Adrenal gland (tissue), 19 donors: ENCODE measurements at places on chromosomes 16 and 17. TPM values are rescaled to one million over a fixed set of nuclear protein-coding genes. Genes with fewer than 3 reads are reported as not detected.

DNA sequence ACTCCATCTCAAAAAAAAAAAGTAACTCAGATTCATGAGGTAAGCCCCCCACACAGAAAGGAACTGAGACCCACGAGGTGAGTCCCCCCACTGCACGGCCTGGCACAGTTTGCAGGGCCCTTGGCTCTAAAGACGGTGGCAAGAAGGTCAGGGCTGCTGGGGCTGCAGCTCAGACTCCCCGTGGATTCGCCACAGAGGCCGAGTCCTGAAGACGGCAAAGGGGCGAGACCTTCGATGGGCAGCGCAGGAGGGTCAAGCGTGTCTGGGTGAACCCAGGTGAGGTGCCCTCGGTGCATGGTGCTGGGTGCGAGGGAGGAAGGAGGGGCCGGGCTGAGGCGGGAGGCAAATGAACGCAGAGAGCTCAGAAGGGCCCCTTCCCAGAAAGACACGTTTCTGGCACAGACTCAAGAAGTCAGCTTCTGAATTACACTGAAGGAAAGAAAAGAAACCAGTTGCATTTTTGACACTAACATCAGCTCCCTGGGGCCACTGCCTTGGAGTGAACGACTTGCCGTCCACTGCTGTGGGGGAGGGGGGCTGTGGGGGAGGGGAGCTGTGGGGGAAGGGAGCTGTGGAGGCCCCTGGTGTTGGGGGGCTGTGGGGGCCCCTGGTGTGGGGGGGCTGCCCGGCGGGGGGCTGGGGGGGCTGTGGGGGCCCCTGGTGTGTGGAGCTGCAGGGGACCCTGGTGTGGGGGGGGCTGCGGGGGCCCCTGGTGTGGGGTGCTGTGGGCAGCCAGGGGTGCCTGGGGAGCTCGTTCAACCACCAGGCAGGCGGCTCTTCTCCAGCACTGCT lies 69.8 kb upstream of the METRNL start:
- DNase-seq = no peak
- no peaks in the 10 kb centered on the region for H3K27me3 ChIP-seq
- no peaks in the 10 kb centered on the region for H3K4me1 ChIP-seq

GRCh38 chr16:4937782-4938682 lies 1.1 kb upstream of the PPL start:
- no peak overlapping the region for H3K4me3 ChIP-seq
- H3K36me3 ChIP-seq = no peaks in the 10 kb centered on the region
- no peaks in the 10 kb centered on the region for H3K27me3 ChIP-seq
- no peak overlapping the region for H3K27ac ChIP-seq
- H3K4me1 ChIP-seq = peaks cover 26% of the 10 kb centered on the region
- peak; percentile 66 for DNase-seq

GRCh38 chr16:58853854-58854791 lies 120.0 kb upstream of the GOT2 start:
- no peaks in the 10 kb centered on the region for H3K36me3 ChIP-seq
- no peak overlapping the region for H3K27ac ChIP-seq
- DNase-seq = no peak
- no peaks in the 10 kb centered on the region for H3K4me1 ChIP-seq

DNA sequence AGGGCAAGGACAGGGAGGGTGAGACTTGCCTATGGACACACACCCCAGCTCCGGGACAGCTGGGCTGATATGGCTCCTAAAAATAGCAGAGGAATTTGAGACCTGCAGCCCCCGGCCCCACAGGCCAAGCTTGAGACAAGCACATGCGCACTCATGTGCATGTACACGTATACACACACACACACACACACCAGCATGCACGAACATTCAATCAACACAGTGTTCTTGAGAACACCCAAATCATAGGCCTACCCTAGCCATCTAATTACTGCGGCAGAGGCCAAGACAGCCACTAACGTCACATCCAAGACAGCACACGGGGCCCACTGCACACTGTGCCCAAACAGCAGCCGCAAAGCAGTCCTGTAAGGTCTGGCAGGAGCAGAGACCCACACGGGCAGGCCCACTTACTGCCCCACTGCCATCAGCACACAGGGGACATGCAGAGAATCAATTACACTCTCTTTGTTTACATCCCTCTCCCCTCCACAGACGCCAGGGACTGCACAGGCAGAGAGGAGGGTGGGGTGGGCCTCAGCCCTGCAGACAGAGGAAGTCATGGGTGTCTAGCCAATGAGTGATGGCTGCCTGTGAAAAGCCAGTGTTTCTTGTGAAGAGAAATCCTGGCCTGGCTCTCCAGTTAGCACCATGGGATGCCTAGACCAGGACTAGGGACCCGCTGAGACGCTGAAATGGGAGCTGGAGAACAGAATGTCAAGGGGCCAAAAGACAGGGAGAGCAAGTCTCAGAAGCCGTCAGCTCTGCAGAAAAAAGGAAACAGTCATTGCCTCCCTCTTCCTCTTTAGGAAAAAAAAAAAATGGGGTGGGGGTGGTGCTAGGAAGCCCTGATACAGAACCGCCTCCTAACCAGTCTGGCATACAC lies 39.3 kb downstream of the MYO18A start:
- no peaks in the 10 kb centered on the region for H3K27me3 ChIP-seq
- DNase-seq = no peak
- peak overlapping the region; percentile 74 for H3K27ac ChIP-seq
- H3K36me3 ChIP-seq = no peaks in the 10 kb centered on the region
- H3K4me1 ChIP-seq = peaks cover 67% of the 10 kb centered on the region

DNA sequence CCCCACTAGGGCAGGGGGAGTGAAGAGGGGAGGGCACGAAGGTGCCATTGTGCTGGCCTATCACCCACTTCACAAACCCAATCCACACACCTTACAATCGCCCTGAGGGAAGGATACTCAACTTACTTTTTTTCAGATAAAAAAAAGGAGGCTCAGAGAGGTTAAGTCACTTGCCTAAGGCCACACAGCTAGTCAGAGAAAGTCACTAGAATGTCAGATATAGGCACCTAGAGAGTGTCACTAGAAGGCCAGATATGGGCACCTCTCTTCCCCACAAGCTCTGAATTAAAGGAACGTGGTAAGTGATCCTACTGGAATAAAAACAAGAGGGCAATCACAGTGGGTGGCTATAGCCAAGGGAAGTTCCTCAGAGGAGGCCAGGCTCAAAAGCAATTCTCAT lies 204.5 kb upstream of the ASIC2 start:
- H3K4me3 ChIP-seq = no peak overlapping the region
- H3K4me1 ChIP-seq = peaks cover 4% of the 10 kb centered on the region
- no peak for DNase-seq

GRCh38 chr16:59148056-59148768 lies 414.1 kb upstream of the GOT2 start:
- H3K4me3 ChIP-seq = no peak overlapping the region
- no peaks in the 10 kb centered on the region for H3K4me1 ChIP-seq
- DNase-seq = no peak
- no peaks in the 10 kb centered on the region for H3K27me3 ChIP-seq
- H3K36me3 ChIP-seq = no peaks in the 10 kb centered on the region

- H3K36me3 ChIP-seq = no peaks in the 10 kb centered on the region
- H3K4me1 ChIP-seq = no peaks in the 10 kb centered on the region
- H3K27me3 ChIP-seq = no peaks in the 10 kb centered on the region
- H3K4me3 ChIP-seq = no peak overlapping the region
- DNase-seq = no peak
- H3K27ac ChIP-seq = no peak overlapping the region
Measured at GRCh38 chr16:78281115-78281514, 181.7 kb downstream of the WWOX start.

GRCh38 chr17:21239680-21240368 lies 13.4 kb downstream of the NATD1 start:
- H3K27ac ChIP-seq = no peak overlapping the region
- no peak for DNase-seq
- H3K36me3 ChIP-seq = no peaks in the 10 kb centered on the region
- no peak overlapping the region for H3K4me3 ChIP-seq
- H3K4me1 ChIP-seq = no peaks in the 10 kb centered on the region

DNA sequence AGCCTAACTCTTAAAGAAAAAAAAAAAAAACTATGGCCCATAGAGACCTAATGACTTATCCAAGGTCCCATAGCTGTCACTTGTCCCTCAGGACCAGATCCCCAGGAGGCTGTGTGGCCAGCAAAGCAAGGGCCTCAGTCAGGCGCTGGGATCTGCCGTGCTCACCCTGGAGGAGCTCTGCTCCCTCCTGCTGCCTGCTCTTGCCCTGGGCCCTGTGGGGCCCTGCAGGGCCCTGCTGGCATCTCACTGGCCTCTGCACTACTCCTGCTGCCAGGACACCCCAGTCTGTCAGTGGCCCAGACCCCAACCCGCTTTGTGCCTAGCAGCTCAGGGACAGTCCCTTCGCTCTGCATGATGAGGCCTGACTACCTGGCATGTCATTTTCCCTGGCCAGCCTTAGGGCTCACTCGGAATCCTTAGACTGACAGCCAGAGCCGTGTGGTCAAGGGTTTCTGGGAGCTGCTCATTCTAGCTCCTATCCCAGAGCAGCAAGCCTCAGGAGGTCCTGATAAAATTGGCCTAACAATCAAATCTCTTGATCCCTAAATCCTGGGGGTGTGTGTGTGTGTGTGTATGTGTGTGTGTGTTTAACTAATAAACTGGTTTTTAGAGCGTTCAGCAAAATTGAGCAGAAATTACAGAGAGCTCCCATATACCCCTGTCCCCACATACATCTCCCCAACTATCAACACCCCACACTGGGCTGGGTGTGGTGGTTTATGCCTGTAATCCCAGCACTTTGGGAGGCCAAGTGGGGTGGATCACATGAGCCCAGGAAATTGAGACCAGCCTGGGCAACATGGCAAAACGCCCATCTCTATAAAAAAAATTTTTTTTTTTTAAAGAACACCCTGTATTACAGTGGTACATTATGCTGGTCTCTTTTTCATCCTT lies 21.7 kb downstream of the KATNIP start:
- no peaks in the 10 kb centered on the region for H3K36me3 ChIP-seq
- H3K4me1 ChIP-seq = peaks cover 7% of the 10 kb centered on the region
- no peak for DNase-seq
- no peak overlapping the region for H3K27ac ChIP-seq

- H3K4me1 ChIP-seq = peaks cover 42% of the 10 kb centered on the region
- DNase-seq = peak; percentile 97
- peaks cover 14% of the 10 kb centered on the region for H3K36me3 ChIP-seq
- H3K27me3 ChIP-seq = no peaks in the 10 kb centered on the region
- H3K4me3 ChIP-seq = no peak overlapping the region
- peak overlapping the region; percentile 49 for H3K27ac ChIP-seq
Measured at GRCh38 chr17:2416010-2416734, 15.3 kb upstream of the MNT start.

Gene DNAAF8
- 1.1 TPM for total RNA-seq

Gene KRT20
- 0.23 TPM for total RNA-seq

Gene RNF43
- 10.5 TPM for total RNA-seq

Gene KCNJ2
- total RNA-seq = 2.2 TPM
